NCI-H2029 (cell line): ENCODE measurements at places on chromosomes 3 and 15.

DNA sequence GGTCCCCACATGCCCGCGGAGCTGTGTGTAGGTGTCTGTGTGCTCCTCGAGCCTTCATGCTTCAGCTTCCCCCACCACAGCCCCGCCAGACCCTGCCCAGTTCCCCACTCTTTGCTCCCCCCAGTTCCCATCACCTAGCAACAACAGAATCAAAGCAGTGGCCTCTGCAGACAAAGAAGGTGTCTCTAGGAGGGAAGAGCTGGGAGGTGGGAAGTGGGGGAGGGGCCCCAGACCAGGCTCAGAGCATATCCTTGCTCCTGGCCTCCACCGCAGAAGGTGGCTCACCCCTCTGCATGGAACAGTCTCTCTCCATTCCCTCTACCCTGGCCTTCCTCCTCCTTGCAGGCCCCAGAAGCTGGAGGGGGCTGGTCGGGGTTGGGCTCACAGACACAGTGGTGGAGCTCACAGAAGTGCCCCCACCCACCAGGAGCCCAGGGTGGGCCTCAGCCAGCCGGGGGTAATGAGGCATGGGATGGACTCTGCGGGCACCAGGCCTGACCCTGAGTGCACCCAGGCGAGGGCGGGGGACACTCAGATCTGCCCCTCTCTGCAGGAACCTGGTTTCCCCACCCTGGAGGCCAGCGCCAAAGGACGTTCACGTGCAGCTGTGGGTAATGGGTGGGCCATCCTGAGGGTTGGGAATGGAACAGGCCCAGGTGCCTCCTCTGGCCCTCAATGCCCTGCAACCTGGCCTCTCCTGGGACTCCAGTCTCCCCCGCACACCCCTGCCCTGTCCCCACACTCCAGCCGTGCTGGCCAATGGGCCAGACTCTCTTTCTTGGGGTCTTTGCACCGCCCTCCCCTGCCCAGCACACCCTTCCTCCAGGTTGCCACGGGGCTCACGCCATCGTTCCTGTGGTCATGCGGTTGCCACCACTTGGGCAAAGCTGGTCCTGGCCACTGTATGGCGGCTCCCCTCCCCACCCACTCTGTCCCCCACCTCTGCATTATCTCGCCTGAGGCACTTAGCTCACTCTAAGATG, 53.4 kb downstream of the TPRA1 start:
- peak; percentile 57 for DNase-seq

- no peak for DNase-seq
Measured at GRCh38 chr3:141439589-141439988, 47.2 kb upstream of the RASA2 start.

GRCh38 chr3:131221731-131222130, 159.8 kb upstream of the NUDT16 start:
- no peak for DNase-seq

DNA sequence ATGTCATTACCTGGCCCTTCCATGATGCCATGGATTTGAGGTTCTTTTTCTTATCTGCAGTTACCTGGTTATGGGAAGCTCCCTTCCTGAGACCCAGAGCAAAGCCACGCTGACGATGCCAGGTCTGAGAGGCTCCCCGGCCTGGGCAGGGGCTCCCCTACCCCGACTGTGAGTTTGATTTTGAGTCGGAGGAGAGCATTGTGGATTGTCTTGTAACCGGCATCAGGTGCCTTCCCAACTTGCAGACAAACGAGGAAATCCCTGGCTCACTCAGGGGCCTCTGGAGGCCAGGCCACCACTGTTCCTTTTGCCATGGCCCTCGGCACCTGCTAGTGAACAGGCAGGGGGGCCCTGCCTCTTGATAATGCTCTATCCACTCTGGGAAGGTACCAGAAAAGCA, 151.4 kb downstream of the ATP10A start:
- no peak for DNase-seq

GRCh38 chr3:187773233-187774184, 28.2 kb upstream of the BCL6 start:
- no peak for DNase-seq

DNA sequence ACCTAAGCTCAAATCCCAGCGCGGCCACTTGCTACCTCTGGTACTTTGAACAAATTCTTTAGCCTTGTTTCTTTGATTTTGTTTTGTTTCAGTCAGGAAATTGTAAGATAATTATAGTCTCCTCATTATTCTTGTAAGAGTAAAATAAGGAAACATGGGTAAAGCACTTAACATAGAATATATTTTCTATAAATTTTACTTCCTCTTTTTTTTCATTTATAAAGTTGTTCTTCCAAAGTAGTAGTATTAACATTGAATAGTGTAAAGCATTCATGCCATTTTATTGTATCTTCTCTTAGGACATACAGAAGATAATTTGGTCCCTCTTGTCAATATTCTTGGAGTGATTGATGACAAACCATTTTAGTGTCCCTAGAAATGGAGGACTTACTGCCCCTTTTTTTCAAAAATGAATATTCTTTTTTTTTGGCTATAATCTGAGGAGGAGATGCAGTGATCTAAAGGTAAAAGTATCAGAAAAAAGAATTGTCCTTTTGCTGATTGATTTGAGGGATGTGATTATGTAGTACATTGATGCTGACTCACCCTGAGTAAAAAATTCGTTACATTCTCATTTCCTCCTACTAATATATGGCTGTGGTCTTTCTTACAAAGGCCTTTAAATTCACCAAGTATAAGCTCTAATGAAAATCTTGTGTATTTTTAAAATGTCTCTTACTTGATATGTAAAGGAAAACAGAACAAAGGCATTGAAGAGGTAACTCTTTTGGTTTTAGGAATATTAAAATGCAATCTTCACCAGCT, 51.0 kb downstream of the ALCAM start:
- no peak for DNase-seq
